ENCODE measurements at places on chromosomes 3 and 15.

GRCh38 chr3:131326307-131326706 is 55.3 kb upstream of the NUDT16 start:
- DNase-seq: no peak

DNA sequence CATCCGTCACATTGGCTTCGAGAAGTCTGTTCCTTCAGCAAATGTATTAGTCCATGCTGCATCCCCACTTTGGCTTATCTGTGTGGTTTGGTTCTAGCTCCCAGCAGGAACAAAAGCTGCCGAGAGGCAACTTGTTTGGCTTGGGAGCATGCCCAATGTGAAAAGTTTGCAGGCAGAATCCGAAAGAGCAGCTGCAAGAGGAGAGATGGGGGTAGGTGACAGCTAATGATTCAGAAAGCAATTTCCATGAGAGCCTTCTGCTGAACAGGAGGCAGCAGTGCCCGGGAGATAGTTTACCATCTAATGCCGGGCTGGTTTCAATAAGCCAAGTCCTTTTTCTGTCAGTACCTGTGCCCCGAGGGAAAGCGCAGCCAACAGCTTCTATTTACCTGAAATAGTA is 60.2 kb downstream of the GRM7 start:
- DNase-seq: no peak

GRCh38 chr3:168250415-168250861 is 154.7 kb upstream of the GOLIM4 start:
- no peak for DNase-seq

DNA sequence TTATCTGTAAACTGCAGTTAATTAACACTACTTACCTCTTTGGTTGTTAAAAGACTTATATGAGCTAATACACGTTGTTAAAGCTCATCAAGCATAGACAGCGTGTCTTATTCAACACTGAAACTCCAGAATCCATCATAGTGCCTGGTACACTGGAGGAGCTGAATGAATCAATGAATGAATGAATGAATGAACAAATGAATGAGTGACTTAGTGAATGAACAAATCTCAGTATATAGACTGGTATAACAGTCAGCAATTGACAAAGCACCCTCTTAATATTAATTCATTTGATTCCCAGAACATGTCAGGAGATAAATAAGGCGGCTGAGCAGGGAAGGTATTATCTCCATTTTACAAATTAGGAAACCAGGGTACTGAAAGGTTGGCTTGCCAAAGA is 7.1 kb downstream of the CASR start:
- DNase-seq: no peak

GRCh38 chr3:197038679-197039462 is 9.3 kb upstream of the MELTF start:
- no peak for DNase-seq

GRCh38 chr3:63895422-63896189 is 16.6 kb downstream of the SCAANT1 start:
- DNase-seq: no peak

GRCh38 chr3:46844397-46844796 is 18.8 kb downstream of the MYL3 start:
- DNase-seq: no peak

DNA sequence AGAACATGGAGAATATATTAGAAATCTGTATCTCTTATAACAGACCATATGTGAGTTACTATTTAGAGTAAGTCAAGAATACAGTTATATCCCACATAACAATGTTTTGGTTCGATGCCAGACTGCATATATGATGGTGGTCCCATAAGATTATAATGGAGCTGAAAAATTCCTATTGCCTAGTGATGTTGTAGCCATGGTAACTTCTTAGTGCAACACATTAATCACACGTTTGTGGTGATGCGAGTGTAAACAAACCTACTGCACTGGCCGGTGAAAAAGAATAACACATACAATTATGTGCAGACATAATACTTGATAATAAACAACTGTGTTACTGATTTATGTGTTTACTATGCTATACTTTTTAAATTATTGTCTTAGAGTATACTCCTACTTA is 69.8 kb upstream of the MNS1 start:
- no peak for DNase-seq

GRCh38 chr15:101805605-101806345 is 2.5 kb downstream of the OR4F6 start:
- DNase-seq: no peak

GRCh38 chr3:61574854-61575253 is 13.5 kb downstream of the PTPRG start:
- no peak for DNase-seq

DNA sequence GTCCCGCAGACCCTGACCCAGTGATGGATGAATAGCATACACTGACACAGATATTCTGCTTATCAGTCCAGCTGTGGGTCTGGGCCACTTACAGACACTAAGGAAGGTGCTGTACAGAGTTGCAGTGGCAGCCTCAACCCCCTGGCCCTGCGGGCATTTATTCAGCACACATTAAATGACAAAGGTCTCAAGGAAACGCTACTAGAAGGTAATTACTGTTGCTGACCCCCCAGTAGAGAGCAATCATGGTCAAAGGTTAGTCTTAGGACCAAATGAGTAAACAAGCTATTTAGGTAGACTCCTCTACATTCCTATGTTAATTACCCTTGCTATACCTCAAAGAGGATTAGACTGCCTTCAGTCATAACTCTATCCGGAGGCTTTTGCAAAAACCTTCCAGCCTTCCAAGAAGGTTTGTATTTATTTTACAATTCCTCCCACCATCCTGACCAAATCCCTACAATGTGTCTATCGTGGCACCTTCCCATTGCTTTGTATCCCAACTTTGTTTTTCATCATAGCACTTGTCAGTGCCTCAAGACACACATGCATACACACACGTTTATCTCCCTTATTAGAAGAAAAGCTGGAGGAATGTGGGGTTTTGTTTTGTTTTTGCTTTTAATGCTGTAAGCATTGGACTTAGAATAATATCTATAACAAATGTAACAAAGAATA is 227.9 kb downstream of the PYDC2 start:
- no peak for DNase-seq

DNA sequence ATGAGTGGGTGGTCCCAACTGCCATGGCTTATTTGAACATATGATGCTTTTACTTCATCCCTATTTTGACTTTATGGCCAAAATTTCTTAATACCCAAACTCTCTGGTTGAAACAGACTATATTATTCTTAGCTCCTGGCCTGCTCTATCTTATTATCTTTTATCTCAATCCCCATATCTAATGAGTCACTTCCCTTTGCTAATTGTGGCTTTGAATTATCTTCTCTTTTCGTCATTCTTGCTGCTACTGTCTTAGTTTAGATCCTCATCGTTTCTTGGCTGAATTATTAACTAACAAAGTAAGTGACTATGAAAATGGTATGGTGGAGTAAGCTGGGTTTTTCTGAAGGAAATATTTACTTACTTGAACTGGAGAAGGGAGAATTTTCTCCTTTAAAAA is 28.2 kb upstream of the DNAJC19 start:
- DNase-seq: no peak

DNA sequence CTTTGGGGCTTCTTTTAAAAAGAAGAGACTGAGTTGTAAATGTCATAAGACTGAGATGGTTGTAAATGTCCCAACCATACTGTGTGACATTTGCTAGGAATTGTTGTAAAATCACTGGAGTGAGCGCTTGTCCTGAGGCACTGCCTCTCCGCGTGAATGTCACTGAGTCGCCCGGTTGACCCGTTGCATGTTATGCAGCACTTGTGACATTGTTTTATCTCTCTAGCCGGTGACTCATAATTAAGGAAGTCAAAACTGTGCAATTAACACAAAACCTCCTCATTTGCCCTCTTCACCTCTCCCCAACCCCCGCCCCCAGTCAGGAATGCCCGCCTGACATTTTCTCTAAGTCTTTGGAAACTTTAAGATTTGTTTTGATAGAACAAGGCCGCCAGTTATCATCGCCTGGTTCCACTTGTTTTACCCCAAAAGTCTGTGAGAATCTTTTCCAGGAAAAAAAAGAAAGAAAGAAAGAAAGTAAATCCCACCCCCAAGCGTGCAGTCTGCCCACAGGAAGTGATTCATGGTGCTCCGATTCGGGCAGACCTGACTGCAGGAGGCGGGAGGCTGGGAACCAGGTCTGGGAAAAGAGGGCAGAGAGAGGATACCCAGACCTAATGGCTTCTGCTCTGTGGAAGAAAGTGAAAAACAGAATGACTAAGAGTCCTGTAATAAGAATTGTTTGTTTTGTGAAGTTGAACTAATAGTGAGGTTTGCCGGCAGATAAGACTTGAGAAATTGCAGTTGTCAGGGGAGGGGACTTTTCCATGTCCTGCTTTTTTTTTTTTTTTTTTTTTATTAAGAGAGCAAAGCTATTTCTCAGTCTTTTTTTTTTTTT is 84.8 kb downstream of the SMAD3 start:
- DNase-seq: no peak

DNA sequence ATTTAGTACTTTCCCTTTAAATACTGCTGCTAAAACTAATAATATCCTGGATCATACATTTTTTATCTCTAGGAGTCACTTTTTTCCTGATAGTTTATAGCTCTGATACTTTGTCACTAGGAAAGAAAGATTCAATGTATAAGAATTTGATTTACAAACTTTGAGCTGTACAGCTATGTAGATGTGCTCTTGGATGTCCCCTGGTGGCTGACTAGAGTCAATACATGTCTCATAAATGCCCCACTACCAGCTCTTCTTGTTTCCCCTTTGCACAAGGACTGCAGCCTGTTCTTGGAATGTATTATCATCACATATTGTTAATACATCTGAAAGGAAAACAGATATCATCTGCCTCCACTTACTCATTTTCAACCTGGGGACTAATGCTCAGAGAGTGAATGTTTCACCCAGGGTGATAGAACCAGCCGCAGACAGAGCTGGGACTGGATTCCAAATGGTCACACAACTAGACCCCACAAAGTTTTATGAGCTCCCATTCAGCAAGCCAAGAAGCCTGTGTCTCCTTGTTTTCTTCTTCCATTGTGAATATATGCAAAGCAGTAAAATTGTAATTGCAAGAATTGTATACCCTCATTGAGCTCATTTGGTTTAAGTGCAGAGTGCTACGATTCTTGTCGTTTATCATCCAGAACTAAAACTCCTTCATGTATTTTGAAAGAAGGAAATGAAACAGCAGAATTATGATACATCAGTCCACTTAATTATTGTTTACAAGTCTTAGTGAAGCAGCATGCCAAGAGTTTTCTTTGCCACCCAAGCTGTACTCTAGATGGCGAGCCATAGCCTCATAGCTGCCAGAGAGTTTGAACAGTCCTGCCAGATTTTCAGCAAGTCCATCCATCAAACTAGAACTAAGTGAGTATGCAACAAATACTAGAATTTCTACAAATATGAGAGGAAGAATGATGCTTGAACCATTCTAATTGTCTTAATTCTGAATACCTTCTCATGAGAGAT is 261.6 kb upstream of the LMCD1 start:
- DNase-seq: no peak

DNA sequence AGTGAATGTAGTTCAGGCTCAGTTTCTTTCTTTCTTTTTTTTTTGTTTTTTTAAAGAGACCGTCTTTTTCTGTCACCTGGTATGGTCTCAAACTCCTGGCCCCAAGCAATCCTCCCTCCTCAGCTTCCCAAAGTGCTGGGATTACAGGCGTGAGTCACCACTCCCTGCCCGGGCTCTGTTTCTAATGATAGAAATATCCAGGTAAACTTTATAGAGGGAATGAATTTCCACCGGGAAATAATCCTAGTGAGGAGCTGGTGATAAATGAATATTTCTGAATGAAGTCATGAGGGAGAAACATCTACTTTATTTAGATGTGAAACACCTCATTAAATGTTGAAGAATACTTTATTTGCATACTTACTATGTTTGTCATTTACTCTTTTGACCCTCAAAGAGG is 7.2 kb downstream of the RNF13 start:
- DNase-seq: no peak

- DNase-seq: no peak
Observed at GRCh38 chr3:13703071-13703470, 154.1 kb downstream of the FBLN2 start.

DNA sequence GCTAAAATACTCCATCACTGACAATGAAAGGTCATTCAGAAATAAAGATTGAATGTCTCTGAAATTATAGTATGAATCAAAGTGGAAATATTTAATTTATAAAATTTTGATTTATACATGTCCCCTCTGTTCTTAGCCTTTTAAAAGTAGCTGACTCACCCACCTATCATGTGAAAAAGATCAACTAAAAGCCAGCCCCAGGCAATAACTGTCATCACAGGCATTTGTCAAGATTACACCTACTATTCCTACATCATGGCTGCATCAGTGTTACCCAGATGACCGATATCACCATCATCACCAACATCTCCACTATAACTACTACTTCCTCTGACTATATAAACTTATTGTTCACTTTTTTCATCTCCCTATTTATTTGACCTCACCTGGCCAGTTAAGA is 14.3 kb upstream of the PIK3R4 start:
- DNase-seq: no peak

DNA sequence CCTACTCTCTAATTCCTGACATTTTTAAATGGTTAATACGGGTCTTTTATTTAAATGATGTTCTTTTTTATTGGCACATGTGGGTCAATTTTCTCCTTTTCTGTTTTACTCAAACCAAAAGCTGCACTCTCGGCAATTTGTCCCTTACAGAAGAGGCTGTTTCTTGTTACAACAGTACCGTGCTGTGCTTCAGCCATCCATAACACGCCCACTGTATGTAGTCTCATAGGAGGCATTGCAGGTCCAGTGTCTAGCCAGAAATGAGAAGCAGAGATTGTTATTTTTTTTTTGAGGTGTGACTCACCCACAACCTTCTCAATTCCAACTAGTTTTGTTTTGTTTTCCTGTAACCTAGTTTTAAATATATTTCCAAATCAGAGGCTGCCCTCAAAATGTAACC is 164.6 kb downstream of the GMNC start:
- no peak for DNase-seq

GRCh38 chr15:38612159-38612863 is 47.7 kb upstream of the RASGRP1 start:
- no peak for DNase-seq

- DNase-seq: no peak
Observed at GRCh38 chr15:45099549-45100165, 14.3 kb downstream of the DUOX2 start.

DNA sequence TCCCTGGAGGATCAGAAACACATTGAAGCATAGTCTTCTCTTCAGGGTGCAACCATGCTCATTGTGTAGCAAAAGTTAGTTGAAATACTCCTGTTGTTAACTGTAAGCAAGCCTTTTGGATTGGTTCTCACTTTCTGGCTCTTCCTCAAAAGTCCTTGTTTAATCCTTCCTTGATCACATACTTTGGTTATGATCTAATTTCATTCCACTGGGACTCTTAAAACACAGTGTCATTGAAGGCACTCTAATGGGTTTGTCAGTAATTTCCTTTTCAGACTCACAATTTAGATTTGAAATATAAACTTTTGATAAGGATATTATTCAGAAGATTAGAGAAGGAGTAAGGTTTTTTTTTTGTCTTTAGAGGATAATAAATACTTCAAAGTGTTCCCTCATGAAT is 451.7 kb upstream of the SGO1 start:
- DNase-seq: no peak

- DNase-seq: no peak
Observed at GRCh38 chr3:188468662-188469061, 314.7 kb downstream of the LPP start.

DNA sequence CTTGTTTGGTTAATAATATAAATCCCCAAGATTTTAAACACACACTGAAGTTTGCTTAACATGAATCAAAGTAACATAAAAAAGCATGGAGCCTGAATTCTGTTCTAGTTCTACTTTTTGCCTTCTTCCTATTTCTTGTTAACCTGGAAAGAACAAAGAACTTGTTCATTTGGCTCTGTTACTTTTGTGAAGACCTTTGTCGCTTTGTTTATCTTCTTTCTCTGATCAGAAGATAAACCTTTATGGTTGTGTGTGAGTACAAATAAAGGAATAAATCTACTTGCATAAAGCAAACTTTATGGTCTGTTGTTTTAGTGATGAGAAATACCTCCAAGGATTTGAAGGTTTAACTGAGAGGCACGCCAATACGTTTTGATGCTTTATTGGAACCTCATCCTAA is 210.1 kb upstream of the SATB1 start:
- DNase-seq: no peak
